ENCODE measurements at places on chromosomes 13 and 19.
A peak's percentile ranks its signal among the peaks of the same experiment; 100 is the strongest.

- H3K4me1 ChIP-seq = no peaks in the 10 kb centered on the region
- no peak for DNase-seq
- no peak overlapping the region for H3K4me3 ChIP-seq
- no peaks in the 10 kb centered on the region for H3K36me3 ChIP-seq
- no peaks in the 10 kb centered on the region for H3K27me3 ChIP-seq
These were observed 186.2 kb downstream of the POSTN start for GRCh38 chr13:37412241-37412921.

GRCh38 chr13:43776501-43777079 is 10.2 kb downstream of the ENOX1 start:
- no peaks in the 10 kb centered on the region for H3K4me1 ChIP-seq
- DNase-seq = no peak
- no peak overlapping the region for H3K4me3 ChIP-seq
- H3K27ac ChIP-seq = no peak overlapping the region
- H3K36me3 ChIP-seq = no peaks in the 10 kb centered on the region

DNA sequence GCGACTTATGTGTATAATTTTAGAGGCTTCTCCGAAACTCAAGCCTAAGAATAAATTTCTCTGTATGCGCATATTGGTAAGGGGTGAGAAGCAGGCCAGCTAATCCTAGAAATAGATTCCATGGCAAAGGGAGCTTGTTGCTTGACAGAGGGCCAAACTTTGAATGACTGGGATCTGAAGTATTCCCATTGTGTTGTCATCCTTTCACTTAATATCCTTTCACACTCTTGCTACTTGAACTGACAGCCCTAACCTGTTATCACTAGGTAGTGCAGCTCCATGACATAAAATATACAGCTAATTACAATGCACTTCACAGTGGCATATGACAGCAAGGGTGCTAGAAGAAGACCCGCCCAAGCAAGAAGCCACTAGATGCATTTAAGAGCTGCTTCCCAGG is 309.8 kb downstream of the OXGR1 start:
- H3K27me3 ChIP-seq = no peaks in the 10 kb centered on the region
- no peak overlapping the region for H3K4me3 ChIP-seq
- no peak overlapping the region for H3K27ac ChIP-seq
- no peaks in the 10 kb centered on the region for H3K4me1 ChIP-seq

GRCh38 chr13:43838909-43839308 is 40.6 kb downstream of the CCDC122 start:
- no peak overlapping the region for H3K4me3 ChIP-seq
- H3K4me1 ChIP-seq = no peaks in the 10 kb centered on the region
- H3K36me3 ChIP-seq = no peaks in the 10 kb centered on the region
- H3K27me3 ChIP-seq = no peaks in the 10 kb centered on the region

DNA sequence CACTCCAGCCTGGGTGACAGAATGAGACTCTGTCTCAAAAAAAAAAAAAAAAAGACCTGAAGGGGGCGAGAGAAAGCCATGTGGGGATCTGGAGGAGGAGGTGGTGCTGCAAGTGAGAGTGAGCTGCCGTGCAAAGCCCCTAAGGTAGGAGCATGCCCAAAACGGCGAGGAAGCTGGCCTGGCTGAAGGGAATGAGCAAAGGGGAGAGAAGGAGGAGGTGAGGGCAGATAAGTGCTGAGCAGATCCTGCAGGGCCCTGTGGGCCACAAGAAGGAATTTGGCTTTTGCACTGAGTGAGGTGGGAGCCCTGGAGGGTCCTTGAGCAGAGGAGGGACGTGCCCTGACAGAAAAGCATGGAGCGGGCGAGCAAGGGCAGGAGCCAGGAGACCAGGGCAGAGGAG is 19.4 kb upstream of the ADGRE5 start:
- H3K27me3 ChIP-seq = no peaks in the 10 kb centered on the region
- H3K27ac ChIP-seq = no peak overlapping the region
- H3K4me3 ChIP-seq = no peak overlapping the region
- no peaks in the 10 kb centered on the region for H3K36me3 ChIP-seq
- no peaks in the 10 kb centered on the region for H3K4me1 ChIP-seq

- H3K36me3 ChIP-seq = peaks cover 10% of the 10 kb centered on the region
- H3K4me1 ChIP-seq = peaks cover 46% of the 10 kb centered on the region
- peak overlapping the region; percentile 13 for H3K4me3 ChIP-seq
- H3K27ac ChIP-seq = peak overlapping the region; percentile 63
- DNase-seq = peak; percentile 82
- no peaks in the 10 kb centered on the region for H3K27me3 ChIP-seq
These were observed 2.1 kb upstream of the CIRBP start for GRCh38 chr19:1266916-1267476.

- no peaks in the 10 kb centered on the region for H3K36me3 ChIP-seq
- no peak overlapping the region for H3K4me3 ChIP-seq
- H3K4me1 ChIP-seq = peaks cover 49% of the 10 kb centered on the region
- H3K27ac ChIP-seq = peak overlapping the region; percentile 86
- no peaks in the 10 kb centered on the region for H3K27me3 ChIP-seq
These were observed 9.8 kb downstream of the DAZAP1 start for GRCh38 chr19:1417145-1417544.

DNA sequence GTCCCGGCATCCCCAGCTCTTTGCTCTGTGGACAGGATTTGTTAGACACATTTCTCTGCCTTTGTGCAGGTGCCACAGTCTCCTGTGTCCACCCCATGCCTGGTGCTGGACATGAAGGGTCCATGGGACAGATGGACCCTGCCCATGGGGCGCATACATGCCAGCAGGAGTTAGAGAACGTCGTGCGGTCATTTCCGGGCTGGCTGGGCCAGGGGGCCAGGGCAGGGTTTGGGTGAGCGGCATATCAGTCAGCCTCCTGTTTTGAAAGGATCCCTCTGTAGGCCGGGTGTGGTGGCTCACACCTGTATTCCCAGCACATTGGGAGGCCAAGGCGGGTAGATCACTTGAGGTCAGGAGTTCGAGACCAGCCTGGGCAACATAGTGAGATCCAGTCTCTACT is 11.0 kb downstream of the KLHL26 start:
- no peak overlapping the region for H3K4me3 ChIP-seq
- H3K27me3 ChIP-seq = no peaks in the 10 kb centered on the region
- no peak for DNase-seq
- H3K4me1 ChIP-seq = no peaks in the 10 kb centered on the region

DNA sequence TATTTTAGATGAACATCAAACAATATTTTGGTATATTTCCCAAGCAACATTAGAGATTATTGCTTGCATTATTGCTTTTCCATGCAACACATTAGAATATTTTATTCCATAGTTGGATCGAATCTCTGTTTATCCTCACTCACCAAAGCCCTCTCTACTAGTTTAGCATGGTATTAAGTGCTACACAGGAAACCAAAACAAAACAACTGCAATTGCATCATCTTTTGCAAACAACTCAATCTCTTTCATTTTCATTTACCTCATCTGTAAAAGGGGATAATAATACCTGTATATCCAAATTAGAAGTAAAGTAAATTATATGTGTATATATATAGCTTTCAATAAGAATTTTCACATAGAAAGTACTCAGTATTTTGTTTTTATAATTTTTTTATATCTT is 147.8 kb upstream of the PCDH9 start:
- H3K36me3 ChIP-seq = no peaks in the 10 kb centered on the region
- H3K4me1 ChIP-seq = no peaks in the 10 kb centered on the region
- H3K27ac ChIP-seq = no peak overlapping the region
- H3K27me3 ChIP-seq = no peaks in the 10 kb centered on the region
- no peak overlapping the region for H3K4me3 ChIP-seq

DNA sequence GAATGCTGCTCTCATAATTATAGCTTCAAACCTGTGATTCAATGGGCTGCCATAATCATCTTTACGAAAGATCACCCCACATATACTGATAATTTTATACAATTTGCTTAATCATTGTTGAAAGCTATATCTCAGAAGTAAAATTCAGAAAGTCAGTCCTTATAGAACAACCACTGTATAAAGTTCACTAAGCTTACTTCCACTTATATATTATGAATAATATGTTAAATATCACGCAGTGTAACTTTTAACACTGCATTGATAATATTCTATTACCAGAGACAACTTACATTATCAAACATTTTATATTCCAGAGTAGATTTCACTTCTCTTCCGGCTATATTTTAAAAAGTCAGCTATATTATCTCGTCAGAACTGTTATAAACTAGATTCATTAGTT is 550.1 kb upstream of the PCDH20 start:
- H3K4me1 ChIP-seq = no peaks in the 10 kb centered on the region
- H3K27me3 ChIP-seq = no peaks in the 10 kb centered on the region
- no peaks in the 10 kb centered on the region for H3K36me3 ChIP-seq
- H3K4me3 ChIP-seq = no peak overlapping the region
- no peak overlapping the region for H3K27ac ChIP-seq
- DNase-seq = no peak

DNA sequence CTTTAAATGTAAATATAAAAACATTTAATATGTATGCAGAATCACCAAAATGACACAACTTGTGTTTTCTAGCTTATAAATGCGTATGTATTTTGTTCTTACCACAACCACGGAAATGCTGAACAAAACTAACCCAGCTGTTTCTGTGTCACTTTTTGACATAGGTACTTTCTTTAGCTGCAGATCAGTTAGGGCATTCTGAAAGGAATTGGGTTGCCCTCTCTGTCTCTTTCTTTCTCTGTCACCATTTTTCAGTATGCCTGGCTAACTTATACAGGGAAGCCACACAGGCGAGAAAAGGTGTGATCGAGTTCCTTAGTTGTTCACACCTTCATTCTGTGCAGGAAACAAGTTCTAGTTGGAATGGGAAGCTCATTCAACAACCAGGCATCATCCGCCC is 72.6 kb upstream of the ARGLU1 start:
- H3K4me1 ChIP-seq = no peaks in the 10 kb centered on the region
- DNase-seq = no peak
- H3K27me3 ChIP-seq = no peaks in the 10 kb centered on the region
- H3K36me3 ChIP-seq = no peaks in the 10 kb centered on the region

DNA sequence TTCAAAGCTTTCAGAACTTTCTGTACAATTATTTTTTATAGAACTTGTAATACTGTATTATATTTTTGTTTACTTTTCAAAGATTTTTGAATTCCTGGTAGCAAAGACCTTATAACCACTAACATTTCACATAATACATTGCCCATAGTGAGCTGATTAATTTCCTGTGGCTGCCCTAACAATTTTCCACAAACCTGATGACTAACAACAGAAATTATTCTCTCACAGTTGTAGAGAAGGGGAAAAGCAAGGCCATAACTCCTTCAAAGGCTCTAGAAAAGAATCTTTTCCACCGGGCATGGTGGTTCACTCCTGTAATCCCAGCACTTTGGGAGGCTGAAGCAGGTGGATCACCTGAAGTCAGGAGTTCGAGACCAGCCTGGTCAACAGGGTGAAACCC is 19.1 kb downstream of the KLF12 start:
- no peaks in the 10 kb centered on the region for H3K36me3 ChIP-seq
- no peak for DNase-seq
- no peaks in the 10 kb centered on the region for H3K27me3 ChIP-seq
- H3K4me1 ChIP-seq = no peaks in the 10 kb centered on the region

GRCh38 chr13:27789495-27790303 is 2.6 kb upstream of the GSX1 start:
- no peak for DNase-seq
- H3K27ac ChIP-seq = no peak overlapping the region
- H3K4me3 ChIP-seq = no peak overlapping the region
- H3K36me3 ChIP-seq = no peaks in the 10 kb centered on the region
- H3K4me1 ChIP-seq = peaks cover 11% of the 10 kb centered on the region

GRCh38 chr13:41847216-41847615 is 113.7 kb downstream of the VWA8 start:
- no peaks in the 10 kb centered on the region for H3K4me1 ChIP-seq
- no peak overlapping the region for H3K4me3 ChIP-seq
- H3K27ac ChIP-seq = no peak overlapping the region
- DNase-seq = no peak
- H3K27me3 ChIP-seq = no peaks in the 10 kb centered on the region
